ENCODE measurements at places on chromosomes 7 and 10.

GRCh38 chr10:78756604-78757343, 312.0 kb upstream of the ZMIZ1 start:
- no peak for DNase-seq

DNA sequence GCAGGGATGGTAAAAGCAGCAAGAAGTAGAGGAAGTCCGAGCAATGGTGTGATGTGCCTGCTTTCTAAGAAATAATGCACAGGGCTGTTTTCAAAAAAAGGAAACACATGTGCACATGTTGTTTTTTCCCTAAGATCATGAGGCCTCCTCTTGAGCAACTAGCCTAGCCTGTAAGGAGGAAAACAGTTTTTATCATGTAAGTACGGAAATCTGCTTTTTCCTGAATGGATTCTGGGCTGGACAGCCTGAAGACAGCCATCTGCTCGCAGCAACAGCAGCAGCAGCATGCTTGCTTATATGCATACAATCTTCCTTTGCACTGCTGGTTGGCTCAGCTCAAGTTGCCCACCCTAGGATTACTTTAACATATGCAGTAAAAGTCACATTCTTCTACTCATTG, 87.1 kb downstream of the HIBADH start:
- no peak for DNase-seq

DNA sequence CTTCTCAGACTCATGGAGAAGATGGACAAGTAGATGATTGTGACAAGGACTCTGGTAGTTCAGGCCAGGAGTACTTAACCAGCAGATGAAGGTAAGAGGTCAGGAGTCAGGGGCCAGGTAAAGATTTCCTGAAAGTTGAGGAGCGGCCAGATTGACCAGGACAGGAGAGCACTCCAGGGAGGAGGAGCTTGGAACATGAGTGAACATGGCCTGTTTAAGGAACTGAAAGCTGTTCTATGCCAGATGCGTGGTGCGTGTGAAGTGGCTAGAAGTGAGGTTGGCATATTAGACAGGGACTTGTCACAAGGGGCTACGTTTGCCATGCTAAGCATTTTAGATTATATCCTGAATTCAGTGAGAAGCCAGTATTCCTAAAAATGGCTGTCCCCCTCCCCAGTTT, 157.2 kb downstream of the WNT2 start:
- DNase-seq, result no peak

DNA sequence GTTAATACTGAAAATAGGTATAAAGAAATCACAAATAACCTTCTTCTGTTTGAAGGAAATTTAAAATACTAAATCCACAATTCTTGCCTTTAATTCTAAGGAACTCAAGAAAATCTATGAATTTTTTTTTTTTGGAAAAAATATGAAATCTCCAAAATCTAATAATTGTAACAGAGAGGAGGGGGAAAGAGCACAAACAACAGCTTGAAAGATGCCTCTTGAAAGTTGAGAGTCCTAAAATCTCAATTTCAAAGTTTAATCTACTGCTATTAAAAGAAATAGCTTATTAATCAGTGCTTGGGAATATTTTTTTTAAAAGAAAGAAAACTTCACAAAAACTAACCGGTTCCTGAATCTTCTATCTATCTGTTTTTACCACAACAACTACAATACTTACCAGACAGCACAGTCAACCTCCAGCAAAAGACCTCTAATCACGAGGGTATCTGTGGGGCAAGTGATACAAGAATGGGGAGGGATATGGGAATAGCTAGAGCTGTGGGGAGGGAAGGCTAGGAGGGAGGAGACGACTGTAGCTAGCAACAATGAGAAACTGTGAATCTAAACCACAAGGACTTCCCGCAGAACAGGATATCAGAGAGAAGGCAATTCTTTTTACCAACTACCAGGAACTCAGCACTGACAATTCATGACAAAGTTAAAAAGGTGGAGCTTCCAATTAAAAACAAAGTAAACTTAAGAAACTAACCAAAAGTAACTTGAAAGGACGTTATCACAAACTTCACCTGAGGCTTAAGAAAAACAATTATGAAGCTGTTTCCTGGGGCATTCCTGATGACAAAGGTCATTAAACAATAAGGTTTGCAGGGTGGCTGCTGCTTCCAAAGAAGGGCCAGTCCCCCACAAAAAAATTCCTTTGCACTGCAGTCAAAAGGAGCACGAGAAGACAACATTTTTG, at the start of gene USP54:
USP54 (minus strand) TSS at position 462 of the 919 bp plus-strand sequence. CDS start 15,684 bp downstream, outside the sequence.
- DNase-seq, result no peak

DNA sequence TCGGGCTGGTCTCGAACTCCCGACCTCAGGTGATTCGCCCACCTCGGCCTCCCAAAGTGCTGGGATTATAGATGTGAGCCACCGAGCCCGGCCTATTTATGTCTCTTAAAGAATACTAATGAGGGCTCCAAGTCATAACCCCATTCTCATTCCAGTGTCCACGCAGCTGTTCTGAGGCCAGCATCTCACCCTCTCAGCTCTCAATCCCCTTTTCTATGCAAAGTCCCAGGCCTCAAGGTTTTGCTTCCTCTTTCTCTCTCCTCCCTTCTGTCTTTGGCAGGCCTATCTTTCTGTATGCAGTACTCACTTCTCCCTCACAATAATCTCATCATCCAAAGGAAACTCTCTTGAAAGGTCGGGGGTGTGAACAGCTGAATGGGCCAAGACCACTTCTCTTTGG, 28.0 kb upstream of the VSIR start:
- DNase-seq, result no peak

DNA sequence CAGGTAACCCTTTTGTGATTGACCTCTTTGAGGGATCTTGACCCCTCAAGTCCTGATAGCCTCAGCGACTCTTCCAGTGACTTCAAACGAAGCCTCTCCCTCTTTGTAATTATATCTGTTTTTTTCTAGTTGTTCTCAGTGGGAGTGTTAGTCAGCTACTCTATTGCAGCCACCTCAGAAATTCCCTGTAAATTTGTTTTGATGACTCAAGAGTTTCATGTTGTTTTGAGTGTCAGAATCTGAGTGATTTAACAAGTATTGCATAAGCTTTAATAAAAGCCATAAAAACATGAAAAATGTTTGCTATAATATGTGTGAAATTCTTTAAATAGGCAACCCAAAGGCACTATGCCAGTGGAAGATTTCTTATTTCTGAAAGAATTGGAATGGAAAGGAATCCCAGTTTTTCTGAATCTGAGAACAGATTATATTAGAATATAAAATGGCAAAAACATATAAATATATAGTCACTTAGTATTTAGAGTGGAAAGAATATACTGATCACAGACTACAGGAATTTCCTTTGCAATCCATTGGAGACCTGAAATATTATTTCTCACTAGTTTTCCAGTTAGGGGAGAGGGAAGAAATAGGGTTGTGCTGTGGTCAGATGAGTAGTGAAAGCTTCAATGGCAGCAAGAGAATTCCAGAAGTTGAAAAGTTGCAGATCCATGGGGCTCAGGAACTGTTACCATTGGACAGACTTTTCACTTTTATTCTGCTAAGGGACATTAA, 94.4 kb upstream of the SEMA3C start:
- no peak for DNase-seq

DNA sequence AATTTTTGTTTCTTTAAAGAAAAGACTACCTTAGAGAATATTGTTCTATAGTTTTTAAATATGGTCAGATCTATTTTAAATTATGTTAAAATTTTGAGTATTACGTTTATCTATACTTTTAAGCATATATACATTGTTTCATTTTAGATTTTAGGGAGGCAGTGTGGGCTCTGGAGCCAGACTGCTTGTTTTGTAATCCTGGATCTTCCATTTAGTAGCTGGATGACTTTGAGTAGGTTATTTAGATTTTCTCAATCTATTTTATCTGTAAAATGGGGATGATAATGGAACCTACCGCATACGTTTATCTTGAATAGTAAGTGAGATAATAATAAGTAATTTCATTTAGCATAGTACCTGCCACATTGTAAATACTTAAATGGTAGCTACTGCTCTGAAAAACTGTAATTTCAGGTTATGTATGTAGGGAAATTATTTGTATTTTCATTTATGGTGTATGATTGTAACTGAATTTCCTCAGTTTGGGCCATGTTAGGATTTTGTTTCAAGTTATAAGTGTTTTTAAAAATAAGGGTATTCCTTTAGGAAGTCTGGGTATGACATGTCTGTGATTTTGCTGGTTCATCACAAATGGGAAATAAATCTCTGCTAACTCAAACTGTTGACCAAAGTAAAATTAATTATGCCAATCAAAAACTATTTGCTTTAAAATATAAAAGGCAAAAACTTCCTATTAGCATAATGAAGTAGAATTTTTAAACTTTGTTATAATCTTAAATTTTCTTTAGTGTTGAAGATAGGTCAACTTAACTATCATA, 6.5 kb downstream of the PTEN start:
- no peak for DNase-seq

DNA sequence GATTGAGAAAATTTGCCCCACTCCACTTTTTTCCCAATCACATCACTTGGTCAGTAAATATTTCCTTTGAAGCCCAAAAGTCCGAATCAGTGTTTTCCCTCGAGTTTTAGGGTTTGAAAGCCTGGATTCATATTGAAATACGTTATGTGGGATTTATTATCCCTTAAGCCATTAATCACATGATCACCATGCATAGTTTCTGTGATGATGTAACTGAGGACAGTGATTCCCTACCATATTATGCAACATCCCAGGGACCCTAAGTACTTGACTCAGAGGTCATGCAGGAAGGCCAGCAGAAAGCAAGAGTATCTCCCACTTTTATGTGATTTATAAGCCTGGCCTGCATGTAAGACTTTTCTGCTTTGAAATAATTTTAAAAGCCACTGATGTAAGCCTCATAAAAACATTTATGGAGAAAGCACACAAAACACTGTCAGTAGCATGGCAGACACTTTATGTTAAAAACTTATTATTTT, 630.6 kb upstream of the ZWINT start:
- no peak for DNase-seq

DNA sequence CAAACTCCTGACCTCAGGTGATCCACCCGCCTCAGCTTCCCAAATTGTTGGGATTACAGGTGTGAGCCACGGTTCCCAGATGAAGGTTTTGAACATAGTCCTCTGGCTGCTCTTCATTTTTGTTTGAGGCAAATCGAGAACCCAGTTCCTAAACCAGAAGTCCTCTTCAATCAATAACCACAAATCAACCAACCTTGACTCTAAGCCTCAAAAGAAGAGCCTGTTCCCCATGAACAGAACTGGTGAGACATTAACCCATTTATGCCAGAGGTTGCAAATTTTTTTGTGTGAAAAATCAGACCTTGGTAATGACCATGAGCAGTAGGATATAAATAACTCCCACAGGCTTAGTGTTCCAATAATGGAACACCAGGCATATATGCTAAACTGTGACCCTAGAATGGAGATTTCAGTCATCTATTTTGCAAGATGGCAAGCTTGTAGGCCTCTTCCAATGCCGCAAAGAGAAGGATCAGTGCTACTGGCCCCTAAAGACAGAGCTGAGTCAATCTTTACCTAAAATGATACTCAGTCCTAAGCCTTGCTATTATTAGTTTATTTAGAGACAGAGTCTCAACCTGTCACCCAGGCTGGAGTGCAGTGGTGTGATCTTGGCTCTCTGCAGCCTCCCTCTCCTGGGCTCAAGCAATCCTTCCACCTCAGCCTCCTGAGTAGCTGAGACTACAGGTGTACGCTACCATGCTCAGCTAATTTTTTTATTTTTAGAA, 15.9 kb downstream of the KPNA7 start:
- DNase-seq, result no peak

DNA sequence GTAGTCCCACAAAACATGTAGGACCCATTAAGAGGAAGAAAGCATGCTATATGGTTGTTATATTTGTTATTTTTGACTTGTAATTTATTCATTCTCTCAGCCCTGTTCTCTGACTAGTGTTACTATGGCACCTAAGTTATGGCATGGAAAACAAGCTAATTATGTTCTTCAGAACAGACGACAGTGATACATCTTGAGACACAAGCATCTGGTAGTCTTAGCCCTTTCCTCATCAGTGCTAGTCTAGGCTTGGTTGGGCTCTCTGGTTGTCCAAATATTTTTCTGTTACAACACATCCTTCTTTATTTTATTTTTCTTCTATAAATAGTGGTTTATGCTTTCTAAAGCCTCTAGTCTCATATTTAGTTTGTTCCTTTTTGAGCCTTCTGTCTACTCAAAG, 308.3 kb upstream of the KAT6B start:
- no peak for DNase-seq

DNA sequence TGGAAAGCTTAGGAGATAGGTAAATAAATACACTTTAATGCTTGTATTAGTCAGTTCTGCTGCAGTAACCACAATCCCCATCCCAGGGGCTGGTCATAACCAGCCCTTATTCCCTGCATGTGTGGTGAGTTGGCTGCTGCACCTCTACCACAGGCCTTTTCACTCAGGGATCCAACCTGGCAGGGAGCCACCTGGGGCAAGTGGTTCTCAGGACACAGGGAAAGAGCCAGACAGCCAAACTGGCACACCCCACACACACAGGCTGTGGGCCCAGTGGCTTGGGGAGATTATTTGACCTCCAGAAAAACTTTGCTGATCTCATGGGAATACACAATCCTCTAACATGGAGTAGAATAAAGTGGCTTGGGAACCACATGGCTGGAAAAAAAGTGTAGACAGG, 400.0 kb upstream of the RNF32 start:
- no peak for DNase-seq

- DNase-seq, result no peak
Observed at GRCh38 chr10:3652886-3653285, 132.1 kb downstream of the KLF6 start.

DNA sequence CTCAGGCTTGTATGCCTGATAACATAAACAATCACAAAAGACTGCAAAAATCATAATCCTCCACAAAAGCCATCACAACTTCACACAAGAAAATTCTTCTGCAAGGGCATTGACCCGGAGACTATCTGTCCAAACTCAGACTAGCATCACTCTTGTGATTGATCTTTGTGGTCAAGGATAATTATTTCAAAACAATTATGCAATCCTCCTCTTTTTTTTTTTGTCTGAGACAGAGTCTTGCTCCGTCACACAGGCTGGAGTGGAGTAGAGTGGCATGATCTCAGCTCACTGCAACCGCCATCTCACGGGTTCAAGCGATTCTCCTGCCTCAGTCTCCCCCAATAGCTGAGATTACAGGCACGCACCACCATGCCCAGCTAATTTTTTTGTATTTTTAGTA, 22.2 kb downstream of the CDNF start:
- no peak for DNase-seq

- no peak for DNase-seq
Observed at GRCh38 chr7:155289107-155289506, 8.6 kb upstream of the INSIG1 start.

DNA sequence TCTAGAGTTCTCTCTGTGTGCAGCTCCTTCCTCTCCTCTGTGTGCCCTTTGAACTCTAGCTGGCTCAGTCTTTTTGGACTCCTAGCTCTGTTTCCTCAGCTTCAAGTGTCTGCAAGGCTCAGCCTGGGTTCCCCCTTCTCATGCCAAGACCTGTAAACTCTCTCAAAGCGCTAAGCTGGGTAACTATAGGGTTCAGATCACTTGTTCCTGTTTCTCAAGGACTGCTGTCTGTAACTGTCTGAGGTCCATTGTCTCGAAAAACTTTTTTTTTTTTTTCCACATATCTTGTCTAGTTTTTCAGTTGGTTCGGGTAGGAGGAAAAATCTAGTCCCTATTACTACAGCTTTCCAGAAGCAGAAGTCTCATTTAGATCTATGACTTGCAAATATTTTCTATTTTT, 46.6 kb upstream of the PPP1R17 start:
- DNase-seq, result no peak

- no peak for DNase-seq
Observed at GRCh38 chr7:115047958-115048720, 126.2 kb downstream of the MDFIC start.
